ENCODE measurements at places on chromosomes 6 and 20.
A peak's percentile ranks its signal among the peaks of the same experiment; 100 is the strongest.

DNA sequence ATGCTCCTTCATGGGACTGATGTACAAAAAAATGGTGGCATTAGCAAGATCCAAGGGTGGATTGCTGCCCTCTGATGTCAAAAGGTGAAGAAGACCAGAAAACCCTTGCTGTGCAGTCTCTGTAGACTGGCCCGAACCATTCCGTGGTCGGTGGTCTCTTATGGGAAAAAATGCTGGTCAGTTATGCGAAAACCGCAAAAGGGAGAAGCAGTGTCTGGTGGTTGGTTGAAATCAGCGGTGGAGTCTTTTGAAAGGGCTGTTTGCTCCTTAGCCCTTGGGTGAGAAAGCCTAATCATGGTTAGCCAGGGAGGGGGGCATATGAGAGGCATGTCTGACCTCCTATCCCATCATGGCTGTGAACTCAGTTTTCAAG, 108.1 kb downstream of the DTNBP1 start:
- no peak for DNase-seq

GRCh38 chr20:38300438-38300837, 3.5 kb upstream of the BPI start:
- DNase-seq = no peak

GRCh38 chr6:144127097-144127496, 23.2 kb upstream of the STX11 start:
- DNase-seq = no peak

- peak; percentile 31 for DNase-seq
Measured at GRCh38 chr6:148037496-148037895, 305.1 kb upstream of the SASH1 start.

GRCh38 chr20:36473164-36473563, 68.2 kb upstream of the MYL9 start:
- no peak for DNase-seq

DNA sequence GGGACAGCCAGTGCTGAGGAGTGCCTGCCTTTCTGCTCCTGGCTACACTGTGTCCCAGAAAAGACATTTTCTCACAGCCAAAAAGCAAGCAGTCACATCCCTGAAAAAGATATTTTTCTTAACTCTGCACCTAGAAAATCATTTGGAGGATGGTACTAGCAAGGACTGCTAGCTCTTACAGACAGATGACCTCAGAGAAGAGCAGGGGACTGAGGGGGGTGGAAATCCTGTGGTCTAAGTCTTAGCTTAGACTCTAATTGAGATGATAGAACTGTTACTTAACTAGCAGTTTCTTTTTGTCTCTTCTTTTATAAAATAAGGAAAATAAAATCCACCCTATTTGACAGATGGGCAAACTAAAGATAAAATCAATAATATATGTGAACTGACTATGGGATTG, 152.8 kb downstream of the TMEM200A start:
- DNase-seq = no peak

DNA sequence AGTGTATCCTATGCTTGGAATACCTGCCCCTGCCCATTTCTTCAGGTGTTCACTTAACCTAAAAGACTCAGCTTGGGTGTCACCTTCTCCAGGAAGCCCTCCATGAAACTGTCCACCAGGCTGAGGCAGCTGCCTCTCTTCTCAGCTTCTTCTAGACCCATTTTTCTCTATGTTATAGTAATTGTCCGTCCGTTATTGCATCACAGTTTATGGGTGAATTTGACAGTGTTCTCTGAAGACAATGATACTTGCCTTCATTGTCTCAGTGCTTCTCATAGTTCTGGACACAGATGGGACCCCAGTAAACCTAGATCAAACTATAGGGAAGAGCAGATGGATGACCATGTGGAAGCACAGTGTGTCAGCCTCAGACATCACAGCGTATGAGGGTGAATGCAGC, 238.0 kb upstream of the MOCS1 start:
- no peak for DNase-seq

- no peak for DNase-seq
Measured at GRCh38 chr6:35521235-35521634, 8.5 kb upstream of the TULP1 start.

- DNase-seq = no peak
Measured at GRCh38 chr6:138026342-138026741, 80.9 kb downstream of the PERP start.

GRCh38 chr6:168528474-168529095, 87.6 kb downstream of the SMOC2 start:
- DNase-seq = no peak

DNA sequence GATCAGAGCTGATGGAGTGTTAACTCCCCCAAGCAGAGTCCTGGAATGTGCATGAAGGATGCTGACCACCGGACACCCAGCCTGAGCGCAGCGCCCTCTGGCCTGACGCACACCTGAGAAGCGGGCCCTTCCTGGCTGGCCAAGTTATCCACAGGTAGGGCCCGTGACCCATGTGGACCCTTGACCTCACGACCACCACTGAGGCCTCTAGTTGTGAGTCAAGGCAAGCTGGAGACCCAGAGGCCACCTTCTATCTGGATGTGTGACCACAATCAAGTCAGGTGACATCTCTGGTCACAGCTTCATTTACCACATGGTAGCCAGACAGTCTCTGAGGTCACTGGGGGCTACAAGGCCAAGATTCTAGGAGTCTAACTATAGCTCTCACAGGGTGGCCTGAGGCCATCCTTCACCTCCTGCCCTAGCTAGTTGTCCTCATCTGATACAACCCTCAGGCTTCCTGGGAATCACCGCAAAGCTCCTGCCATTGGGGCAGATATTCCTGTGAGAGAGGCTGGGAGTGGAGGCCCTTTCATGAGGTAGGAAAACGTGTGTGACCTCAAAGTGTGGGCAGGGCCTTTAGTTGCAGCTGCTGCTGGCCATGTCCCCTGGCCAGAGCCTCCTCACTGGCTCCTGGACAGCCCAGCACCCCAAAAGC, 53.1 kb downstream of the DSTN start:
- DNase-seq = no peak

DNA sequence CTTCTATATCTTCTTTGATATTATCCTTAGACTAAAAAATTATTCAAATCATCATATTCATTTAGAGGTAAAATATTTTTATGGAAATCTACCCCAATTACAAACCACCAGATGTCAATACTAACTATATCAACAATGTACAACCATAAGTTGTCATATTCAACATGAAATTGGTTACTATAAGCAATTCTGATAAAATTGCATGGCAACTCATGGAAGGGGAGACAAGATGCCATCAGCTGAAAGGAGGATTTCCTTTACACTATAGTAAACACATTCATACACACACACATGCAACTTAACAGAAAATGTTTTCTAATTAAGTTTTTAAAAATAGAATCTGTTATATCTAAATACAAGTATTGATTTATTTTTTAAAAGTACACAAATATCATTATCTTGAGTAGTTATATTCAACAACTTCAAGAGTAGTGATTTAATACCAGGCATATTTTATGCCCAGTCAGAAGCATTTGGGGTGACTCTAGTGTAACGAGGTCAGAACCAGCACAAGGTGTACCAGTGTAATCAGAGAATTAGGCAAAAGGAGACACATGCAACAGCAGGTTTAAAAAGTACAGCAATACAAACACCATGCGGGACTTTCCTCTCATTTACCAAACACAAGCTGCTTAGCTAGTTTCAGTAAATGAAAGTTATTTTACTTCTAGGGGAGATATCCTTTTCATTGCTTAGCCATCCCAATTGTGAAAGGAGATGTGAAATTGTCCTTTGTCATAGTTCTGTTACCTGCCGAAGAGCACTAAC, 1.0 kb downstream of the FILIP1 start:
- DNase-seq = no peak

GRCh38 chr20:34693414-34693813, 10.7 kb upstream of the TP53INP2 start:
- no peak for DNase-seq

DNA sequence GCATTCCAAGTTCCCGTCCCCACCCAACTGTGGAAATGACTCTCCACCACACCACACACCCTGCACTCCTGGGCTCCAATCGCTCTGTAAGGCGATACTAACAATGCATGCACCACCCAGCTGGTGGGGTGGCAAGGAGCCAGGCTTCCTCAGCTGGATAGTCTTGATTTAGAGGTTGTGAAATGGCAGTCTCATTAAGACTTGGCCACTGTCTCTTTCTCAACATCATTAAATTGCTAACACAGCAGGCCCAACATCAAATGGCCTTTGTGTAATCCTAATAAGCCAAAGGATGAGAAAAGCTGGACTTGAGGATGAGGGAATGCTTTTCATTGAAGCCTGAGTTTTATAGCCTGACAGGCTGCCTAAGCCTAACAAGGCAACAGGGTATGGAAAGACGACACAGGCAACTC, 223.7 kb downstream of the GMDS start:
- peak; percentile 74 for DNase-seq

DNA sequence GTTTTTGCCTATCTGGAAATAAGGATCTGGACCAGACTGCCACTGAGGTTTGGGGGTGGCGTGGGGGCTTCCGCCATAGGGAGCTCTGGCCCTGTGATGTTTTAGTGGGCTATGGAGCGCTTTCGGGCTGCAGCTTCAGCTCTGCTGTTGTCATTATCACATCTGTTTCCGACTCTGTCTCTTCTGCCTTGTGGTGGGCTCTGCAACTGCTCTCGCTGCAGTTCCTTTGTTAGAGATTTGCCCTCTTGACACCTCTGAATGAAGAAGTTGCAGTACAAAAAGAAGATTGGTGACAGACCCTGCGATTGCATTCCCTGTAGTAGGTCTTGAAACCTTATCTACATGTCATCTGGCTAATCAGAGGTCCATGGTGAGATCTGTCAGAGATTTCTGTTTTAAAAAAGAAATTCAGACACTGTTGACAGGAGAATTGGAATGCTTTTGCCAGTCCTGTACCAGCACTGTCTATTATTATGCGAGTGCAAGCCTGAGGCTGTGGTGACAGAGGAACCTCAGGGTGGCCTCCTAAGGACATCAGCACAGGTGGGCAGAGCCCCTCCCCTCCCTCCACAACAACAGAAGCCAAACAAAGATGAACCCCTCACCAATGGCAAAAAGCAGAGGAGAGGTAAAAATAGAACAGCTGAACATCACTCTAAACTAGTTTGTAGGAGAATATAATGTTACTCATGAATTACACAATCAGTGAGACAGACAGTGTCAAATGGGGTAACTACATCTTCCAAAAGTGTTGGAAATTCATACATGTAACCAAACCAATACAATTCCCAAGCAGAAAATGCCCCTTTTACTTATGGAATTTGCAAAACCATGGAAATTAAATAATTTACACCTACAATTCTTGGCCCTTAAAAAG, 63.5 kb upstream of the DEFB112 start:
- no peak for DNase-seq

- DNase-seq = no peak
Measured at GRCh38 chr6:44494011-44494501, 106.5 kb downstream of the CDC5L start.

GRCh38 chr20:59334651-59335300, 34.4 kb downstream of the EDN3 start:
- DNase-seq = no peak

DNA sequence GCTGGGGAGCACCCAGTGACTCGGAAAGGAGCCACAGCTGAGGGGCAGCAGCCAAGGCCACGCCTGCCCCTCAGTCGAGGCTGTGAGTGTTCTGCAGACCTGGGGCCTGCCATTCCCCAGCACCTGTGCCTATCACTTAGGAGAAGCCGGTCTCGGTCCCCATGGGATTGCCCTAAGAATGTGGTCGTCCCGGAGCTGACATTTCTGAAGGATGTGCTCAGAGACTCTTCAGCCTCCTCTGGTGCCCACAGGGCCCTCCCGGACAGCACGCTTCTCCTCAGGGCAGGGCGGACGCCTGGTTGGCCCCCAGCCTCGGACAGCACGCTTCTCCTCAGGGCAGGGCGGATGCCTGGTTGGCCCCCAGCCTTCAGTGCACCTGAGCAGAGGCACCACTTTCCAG, 223.9 kb downstream of the ERMARD start:
- no peak for DNase-seq

GRCh38 chr20:591941-592340, 18.2 kb downstream of the TCF15 start:
- no peak for DNase-seq

DNA sequence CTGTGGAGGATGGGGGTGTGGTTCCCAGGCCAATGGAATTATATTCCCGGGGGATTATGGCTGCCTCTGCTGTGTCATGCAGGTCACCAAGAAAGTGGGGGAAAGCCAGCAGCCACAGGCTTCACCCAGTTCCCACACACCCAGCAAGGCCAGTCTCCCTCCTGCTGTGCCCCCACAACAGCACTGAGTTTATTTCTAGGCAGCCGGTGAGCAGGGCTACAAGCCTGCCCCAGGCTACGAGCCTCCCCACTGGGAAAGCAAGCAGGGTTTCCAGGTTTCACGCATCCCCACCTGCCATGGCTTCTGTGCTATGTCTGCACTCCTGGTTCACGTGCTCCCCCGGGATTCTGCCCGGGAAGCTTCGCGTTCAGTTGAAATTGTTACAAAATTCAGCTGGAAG, 72.6 kb downstream of the ERMARD start:
- DNase-seq = no peak

DNA sequence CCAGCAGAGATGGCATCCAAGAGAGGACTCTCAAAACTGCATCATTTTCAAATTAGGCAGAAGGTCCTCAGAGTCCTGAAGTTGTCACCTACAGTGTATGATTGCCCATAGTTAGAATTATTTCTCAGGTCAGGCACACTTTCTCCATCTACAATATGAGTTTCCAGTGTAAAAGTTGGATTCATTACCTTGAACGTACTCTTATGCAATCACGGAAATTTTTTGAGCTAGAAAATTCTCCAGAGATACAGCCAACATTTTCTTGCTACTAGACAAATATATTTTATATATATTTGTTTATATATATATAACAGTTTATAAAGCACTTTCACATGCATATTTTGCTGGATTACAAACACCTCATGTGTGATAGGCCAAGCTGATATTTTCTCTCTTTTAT, 29.4 kb upstream of the SERPINB1 start:
- no peak for DNase-seq

- DNase-seq = no peak
Measured at GRCh38 chr6:143197377-143197776, 136.7 kb downstream of the AIG1 start.

GRCh38 chr6:101439790-101440189, 46.3 kb downstream of the GRIK2 start:
- no peak for DNase-seq

- no peak for DNase-seq
Measured at GRCh38 chr6:151499551-151499950, 5.7 kb downstream of the CCDC170 start.

- no peak for DNase-seq
Measured at GRCh38 chr6:131103296-131103695, 32.0 kb upstream of the AKAP7 start.

- DNase-seq = no peak
Measured at GRCh38 chr6:109896341-109896740, 81.8 kb upstream of the GPR6 start.

Data from NCI-H187 treated with DMSO at 0.1 percent for 48 hours (cell line).